Tongue (tissue), 3 donors: ENCODE measurements at places on chromosomes 4 and X.

DNA sequence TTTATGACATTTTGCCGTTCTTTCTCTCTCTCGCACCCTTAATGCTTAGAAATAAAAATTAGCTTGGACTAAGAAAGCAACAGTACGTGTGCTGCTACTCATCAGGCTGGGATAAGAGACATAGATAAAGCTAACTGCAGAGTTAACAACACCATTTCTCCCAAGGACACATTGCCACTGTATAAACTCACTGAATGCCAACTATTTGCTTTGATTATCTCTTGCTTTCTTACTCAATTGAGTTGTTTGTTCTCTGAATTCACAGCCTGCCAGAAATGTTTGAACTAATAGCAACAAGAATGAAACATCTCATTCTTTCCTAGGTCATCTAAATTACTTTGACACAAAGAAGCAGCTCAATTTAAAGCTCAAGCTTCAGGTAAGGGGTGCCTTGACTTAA lies 34.6 kb downstream of the F8 start:
- DNase-seq, result no peak

DNA sequence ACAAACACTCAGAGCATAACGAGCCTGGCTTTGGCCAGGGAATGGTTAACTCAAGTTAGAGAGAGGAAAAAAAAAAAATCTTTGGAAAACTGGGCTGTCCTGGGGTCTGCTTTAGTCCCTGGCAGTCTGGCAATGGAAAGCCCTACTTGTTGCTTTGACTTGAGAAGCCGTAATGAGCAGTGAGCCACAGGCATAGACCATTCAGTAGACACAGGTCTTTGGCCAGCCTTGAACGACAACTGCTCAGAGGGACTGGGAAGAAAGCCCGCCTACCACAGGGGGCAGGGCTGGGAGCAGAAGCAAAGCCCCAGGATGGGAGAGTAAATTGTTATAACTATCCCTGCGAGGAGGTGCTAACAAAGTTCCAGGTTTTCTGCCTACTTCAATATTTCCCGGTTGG lies 25.9 kb downstream of the SLC25A43 start:
- no peak for DNase-seq

- DNase-seq, result no peak
Observed at GRCh38 chr4:128355305-128355704, 67.7 kb upstream of the PGRMC2 start.

GRCh38 chr4:165662341-165662740 lies 210.7 kb upstream of the TLL1 start:
- DNase-seq, result peak; percentile 83

GRCh38 chr4:82071951-82072350 lies 301.8 kb downstream of the HNRNPD start:
- DNase-seq, result no peak

- DNase-seq, result no peak
Observed at GRCh38 chr4:185520119-185520518, 15.2 kb downstream of the PDLIM3 start.
